Stimulated activated CD8-positive, alpha-beta memory T cell treated with anti-CD3 and anti-CD28 coated beads, Interleukin-4, amount 100 ng/mL, for 24 hours (primary cell): ENCODE measurements at places on chromosomes 11 and 22.

- DNase-seq: no peak
Observed at GRCh38 chr22:31187627-31188026, 24.5 kb upstream of the LIMK2 start.

- DNase-seq: no peak
Observed at GRCh38 chr11:34380696-34381095, 22.9 kb upstream of the ABTB2 start.

GRCh38 chr22:44112191-44112590 is 68.5 kb upstream of the PARVG start:
- DNase-seq: no peak

GRCh38 chr11:91802475-91802874 is 422.1 kb upstream of the FAT3 start:
- no peak for DNase-seq

- no peak for DNase-seq
Observed at GRCh38 chr11:11083441-11083840, 225.6 kb upstream of the ZBED5 start.

DNA sequence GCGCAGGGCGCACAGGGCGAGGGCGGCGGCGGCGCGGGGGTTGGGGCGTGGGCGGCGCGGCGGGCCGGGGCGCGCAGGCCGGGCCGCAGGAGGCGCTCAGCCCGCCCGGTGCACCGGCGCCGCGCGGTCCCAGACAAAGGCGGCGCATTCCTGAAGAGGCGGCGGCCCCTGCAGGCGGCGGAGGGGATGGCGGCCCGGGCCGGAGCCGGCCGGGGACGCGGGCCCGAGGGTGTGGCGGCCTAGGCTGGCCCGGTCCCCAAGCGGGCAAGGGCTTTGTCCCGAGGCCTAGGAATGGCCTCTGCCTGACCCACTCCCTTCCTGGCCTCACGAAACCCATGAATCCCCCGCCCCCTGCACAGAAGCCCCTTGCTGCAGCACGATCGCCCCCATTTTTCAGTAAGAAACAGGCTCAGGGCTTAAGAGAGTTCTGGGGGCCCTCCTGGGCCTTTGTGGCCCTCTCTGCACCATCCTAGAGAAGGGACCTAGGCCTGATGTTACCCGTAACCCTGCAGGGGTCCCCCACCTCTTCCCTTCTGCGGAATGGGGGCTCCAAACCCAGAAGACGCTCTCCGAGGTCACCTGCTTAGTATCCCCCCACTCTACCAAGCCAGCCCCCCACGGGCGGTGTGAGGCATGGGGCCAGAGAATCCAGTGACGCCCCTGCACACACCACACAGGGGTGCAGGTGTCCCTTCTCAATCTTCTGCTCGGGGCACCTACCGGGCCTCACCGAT is at the start of gene RTN4R:
Gene RTN4R, minus strand, starts transcription at position 40 of the 734 bp plus-strand sequence. CDS start 226 bp downstream, outside the sequence.
- DNase-seq: peak; percentile 44

- no peak for DNase-seq
Observed at GRCh38 chr11:2316169-2316962, 14.6 kb downstream of the TSPAN32 start.

GRCh38 chr22:20203142-20203551 is 52.3 kb upstream of the CCDC188 start:
- no peak for DNase-seq

DNA sequence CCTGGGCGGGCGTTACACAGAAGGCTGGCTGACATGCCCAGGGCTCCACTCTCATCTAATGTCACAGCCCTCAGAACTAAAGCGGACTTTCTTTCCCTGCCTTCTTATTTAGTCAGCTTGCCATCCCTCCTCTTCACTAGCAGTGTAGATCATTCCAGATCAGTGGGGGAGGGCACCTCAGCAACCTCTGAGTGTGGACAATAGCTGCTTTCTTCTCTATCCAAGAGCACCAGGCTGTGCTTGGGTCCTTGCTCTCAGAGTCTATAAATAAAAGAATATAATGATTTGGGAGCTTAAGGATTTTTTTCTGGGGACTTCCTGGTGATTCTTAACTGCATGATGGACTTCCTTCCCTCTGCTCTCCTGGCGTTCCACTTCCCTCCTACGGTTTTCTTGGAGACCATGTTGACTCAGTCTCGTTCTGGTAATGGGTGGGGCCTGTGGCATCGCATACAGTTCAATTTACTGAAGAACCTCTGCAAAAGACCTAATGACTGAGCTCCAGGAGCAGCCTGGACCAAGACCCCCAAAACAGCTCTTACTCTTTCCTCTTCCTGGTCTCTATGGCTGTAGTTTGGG is 2.9 kb upstream of the HMBS start:
- DNase-seq: no peak

GRCh38 chr11:72613977-72614376 is 60.2 kb downstream of the PDE2A start:
- no peak for DNase-seq

DNA sequence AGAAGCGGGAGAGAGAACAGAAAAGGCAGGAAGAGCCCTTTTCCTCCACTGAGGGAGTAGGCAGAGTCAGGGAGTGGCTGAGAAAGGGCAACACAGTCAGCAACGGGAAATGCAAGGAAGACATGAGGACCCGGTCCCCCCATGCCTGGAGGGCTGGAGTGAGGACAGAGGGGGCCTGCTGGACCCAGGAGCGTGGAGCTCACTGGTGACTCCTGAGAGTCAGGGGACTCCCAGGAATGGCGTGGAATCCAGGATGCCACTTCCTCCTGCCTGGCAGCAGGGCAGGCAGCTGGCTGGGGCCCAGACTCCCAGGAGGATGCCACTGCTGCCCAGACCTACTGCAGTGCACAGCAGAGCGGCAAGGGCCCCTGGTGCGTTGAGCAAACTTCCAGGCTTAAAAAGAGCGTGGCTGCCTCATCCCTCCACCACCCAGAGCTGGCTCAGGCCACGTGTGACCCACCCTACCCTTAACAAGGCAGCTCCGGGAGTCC is 11.3 kb downstream of the C11orf21 start:
- DNase-seq: no peak

- DNase-seq: no peak
Observed at GRCh38 chr11:15988693-15989231, 367.6 kb downstream of the SOX6 start.

DNA sequence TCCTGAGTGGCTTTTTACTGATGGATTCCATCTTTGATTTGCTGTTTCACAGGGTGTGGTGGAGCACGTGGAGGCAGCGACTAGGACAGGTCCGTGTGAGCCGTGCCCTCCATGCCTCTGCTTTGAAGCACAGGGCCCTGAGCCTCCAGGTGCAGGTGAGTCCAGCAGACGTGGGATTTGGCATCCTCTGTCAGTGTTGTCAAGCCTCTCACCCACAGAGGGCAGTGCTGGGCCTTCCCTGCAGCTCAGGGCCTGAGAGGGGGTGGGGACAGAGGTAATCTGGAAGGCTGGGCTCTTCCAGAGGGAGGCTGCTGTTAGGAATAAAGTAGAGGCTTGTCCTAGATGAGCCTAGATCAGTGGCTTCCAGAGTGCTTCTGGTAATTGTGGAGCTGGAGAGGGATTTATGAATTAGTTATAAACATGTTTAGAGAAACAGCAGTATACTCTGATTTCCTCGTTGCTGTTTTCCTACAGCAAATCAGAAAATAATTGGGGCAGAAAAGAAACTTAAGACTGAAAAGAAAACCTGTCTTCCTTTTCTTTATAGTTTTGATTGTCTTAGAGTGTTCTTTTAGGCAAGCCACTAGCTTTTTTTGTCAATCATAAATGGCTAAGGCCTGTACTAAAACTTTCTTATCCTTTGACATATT is 65.0 kb downstream of the SFI1 start:
- DNase-seq: peak; percentile 22

GRCh38 chr22:27107824-27108223 is 450.4 kb downstream of the MIAT start:
- no peak for DNase-seq

GRCh38 chr22:47154621-47155081 is 392.2 kb downstream of the TBC1D22A start:
- DNase-seq: no peak

DNA sequence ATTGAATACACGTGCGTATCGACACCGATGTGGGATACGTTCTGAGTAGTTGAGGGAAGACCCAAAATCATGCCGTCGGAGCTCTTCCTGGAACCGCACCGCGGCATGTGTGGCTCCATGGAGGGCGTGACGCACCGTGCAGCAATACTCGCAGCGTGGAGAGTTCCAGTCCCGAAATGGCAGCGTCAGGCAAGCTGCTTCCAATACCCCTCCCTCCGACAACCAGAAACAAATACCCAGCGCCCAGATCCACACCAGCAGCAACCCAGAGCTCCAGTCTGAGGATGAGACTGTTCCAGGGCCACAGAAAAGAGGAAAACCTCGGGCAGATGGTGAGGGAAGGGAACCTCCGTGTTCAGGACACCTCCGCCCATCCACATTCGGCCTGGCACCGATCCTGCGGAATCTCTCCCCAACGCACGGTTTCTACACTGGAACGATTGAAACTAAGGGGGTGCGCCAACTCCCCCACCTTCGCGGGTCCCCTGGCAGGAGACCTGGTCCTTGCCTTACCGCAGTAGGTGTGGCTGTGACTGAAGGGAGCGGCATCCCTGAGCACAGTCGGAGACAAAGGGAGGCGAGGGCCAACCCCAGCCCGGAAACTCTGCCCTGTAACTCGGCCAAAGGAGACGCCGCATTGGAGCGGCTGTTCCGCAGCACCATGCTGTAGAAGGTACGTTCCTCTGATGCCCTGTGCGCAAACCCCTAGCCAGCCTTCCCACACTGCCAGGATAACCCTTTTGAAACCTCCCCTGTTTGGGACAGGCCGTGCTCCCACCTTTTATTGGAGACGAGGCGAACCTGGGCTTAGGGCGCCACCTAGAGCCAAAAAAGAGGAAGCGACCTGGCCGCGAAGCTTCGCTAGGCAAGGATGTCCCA is 28.2 kb downstream of the DBX1 start:
- DNase-seq: no peak

DNA sequence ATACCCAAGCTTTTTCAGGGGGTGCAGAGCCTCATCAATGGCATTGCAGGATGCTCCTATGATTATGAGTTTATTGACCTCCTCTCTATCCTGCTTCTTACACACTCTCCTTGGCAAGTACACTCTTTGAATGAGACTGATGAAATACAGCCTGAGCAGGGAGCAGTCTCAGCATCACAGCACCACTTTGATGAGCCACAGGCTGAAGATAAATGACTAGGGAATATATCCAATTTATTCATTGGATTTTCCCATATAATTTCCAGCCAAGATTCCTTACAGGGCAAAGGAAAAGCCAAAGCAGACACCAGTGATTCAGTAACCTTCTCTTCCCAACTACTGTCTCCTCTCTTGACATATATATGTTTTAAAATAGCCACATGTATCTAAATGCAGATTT is 79.2 kb downstream of the CASP12 start:
- DNase-seq: no peak

GRCh38 chr11:110345743-110346142 is 49.3 kb upstream of the RDX start:
- no peak for DNase-seq

DNA sequence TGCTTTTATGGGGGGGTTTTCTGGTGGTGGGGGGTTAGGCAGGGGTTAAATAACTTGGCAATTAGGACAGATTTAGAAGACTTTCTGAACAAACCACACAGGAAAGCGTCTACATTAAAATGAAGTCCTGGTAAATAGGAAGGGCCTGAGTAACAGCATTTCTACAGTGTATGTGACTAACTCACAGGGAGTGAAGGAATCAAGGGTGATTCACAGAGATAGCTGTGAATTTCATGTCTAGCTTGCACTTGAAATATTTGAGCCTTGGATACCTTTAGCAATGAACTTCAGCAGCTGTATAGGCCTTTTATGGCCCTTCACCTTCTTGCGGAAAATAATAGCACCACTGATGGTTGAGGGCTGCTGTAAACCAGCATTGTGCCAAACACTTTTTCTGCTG is 26.1 kb upstream of the LDHA start:
- DNase-seq: no peak

DNA sequence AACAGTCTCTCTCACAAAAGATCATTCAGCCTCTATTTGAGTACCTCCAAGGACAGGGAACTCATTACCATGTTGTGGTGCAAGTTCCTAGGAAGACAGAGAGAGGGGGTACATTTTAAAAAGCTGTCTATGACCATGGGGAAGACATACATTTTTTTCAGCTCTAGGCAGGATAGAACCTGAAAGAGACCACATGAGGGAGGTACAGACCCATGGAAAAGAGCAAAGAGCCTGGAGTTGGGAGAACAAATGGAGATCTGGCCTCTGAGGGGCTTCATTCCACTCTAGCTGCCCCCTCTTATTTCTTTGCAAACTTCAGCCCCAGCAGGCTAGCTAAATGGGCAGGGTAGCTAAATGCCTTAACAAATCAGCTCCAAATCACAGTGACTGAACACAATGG is 36.3 kb downstream of the KCNC1 start:
- no peak for DNase-seq

DNA sequence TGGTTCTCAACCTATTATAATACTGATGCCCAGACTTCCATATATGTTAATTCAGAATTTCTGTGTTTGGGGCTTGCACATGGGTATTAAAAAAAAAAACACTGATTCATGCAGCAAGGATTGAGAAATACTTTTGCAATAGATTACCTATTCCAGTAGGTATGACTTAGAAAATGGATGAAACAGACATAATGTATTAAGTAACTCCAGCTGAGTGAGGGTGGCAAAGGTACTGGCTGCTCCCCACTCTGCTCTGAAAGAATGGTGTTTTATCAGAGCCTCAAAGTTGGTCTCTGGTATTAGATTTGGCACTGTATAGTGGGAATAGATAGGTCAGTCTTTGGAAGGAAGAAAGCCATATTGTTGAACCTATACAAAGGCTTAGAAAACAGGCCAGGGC is 234.3 kb upstream of the FOLH1 start:
- no peak for DNase-seq

- DNase-seq: no peak
Observed at GRCh38 chr11:13926981-13927380, 35.5 kb upstream of the SPON1 start.

GRCh38 chr11:119166368-119167076 is 2.0 kb upstream of the NLRX1 start:
- no peak for DNase-seq

DNA sequence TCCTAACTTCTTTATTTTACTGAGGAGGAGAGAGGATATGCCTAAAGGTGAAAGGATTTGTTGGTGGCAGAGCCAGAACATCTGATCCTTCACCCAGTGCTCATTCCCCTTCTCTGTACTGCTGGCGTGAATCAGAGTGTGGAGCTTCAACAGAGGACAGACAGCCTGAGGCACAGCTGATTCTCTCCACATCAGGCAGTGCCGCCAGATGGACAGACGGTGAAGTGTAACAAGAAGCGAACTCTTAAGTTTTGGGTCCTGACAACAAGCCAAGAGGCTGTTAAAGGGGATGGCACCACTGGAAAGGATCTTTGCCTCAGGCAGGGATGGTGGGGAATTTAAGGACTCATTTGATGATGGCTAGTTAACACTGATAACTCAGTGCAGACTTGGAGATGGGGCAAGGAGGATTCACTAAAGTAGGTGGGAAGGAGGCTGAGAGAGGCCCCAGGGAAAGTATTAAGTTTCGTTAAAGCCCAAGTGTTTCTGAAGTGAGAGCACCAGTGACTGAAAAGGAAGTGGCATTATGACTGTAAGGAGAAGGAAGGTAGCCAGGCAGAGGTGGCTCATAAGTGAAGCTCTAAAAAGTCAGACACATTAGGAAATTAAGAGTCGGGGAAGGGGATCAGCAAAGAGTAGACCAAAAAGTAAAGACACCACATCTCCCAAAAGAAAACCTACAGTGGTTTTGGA is 81.3 kb downstream of the CLPB start:
- no peak for DNase-seq
